Sciatic nerve (tissue), 2 donors: ENCODE measurements at places on chromosomes 5 and 9.

GRCh38 chr5:99543841-99544240 is 615.0 kb upstream of the CHD1 start:
- no peak for DNase-seq

- no peak for DNase-seq
Measured at GRCh38 chr9:127876026-127876763, 1.3 kb downstream of the AK1 start.

DNA sequence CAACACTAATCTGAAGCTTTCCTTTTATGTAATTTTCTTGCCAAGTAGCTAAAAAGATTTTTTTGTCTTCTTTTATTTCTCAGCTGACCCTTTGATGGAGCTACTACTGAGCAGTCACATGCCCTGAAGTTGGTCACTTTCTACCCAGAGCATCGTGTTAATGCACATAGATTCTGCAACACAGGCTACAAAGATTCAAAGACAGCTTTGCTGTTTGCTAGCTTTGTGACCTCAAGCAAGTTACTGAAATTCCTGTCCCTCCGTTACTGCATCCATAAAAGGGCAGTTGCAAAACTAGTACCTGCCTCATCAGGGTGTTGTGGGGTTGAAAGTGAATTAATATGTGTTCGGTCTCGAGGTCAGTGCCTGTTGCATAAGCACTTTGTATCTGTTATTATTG is 179.9 kb downstream of the GAS1 start:
- no peak for DNase-seq

DNA sequence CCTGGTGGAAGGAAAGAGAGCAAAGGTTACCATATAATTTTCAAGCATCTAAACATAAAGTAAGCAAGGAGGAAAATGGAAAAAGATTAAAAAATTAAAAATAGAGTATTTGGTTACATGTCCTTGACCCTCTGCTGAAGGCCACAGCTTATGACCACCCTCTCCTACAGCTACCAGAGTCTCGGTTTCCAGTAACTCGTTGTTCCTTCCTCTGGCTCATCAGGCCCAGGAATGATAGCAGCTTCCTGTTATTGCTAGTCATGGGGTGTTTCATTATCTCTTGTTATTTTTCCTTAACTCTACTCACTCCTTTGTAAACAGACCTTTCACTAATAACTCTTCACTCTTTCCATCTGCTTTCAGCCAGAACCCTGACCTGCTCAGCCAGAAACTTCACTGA is 102.2 kb downstream of the YTHDC2 start:
- DNase-seq, result no peak

GRCh38 chr9:19130436-19130835 is 3.1 kb upstream of the PLIN2 start:
- DNase-seq, result no peak
